ENCODE measurements at places on chromosomes 5 and 9.
A peak's percentile ranks its signal among the peaks of the same experiment; 100 is the strongest.

GRCh38 chr5:74153255-74153790, 487.2 kb downstream of the ENC1 start:
- DNase-seq: no peak

DNA sequence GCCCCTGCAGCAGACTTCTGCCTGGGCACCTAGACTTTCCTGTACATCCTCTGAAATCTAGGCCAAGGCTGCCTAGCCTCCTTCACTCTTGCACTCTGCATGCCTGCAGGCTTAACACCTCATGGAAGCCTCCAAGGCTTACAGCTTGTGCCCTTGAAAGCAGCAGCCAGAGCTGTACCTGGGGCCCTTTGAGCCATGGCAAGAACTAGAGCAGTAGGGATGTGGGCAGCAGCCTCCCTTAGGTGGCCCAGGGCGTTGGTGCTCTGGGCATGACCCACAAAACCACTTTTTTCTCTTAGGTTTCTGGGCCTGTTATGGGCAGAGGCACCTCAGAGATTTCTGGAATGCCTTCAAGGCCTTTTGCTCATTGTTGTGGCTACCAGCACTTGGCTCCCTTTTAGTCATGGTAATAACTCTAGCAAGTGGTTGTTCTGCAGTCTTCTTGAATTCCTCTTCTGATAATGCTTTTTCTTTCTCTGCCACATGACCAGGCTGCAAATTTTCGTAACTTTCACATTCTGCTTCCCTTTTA, 606.2 kb downstream of the TLE4 start:
- DNase-seq: peak; percentile 3

GRCh38 chr5:151406322-151406947, 41.0 kb upstream of the SLC36A1 start:
- no peak for DNase-seq

- no peak for DNase-seq
Observed at GRCh38 chr9:72480921-72481320, 40.5 kb upstream of the TMC1 start.

GRCh38 chr9:18255747-18256146, 218.2 kb upstream of the ADAMTSL1 start:
- no peak for DNase-seq

GRCh38 chr5:32645246-32645645, 59.9 kb downstream of the SUB1 start:
- DNase-seq: no peak

GRCh38 chr5:61612431-61612830, 280.4 kb downstream of the ZSWIM6 start:
- DNase-seq: no peak

DNA sequence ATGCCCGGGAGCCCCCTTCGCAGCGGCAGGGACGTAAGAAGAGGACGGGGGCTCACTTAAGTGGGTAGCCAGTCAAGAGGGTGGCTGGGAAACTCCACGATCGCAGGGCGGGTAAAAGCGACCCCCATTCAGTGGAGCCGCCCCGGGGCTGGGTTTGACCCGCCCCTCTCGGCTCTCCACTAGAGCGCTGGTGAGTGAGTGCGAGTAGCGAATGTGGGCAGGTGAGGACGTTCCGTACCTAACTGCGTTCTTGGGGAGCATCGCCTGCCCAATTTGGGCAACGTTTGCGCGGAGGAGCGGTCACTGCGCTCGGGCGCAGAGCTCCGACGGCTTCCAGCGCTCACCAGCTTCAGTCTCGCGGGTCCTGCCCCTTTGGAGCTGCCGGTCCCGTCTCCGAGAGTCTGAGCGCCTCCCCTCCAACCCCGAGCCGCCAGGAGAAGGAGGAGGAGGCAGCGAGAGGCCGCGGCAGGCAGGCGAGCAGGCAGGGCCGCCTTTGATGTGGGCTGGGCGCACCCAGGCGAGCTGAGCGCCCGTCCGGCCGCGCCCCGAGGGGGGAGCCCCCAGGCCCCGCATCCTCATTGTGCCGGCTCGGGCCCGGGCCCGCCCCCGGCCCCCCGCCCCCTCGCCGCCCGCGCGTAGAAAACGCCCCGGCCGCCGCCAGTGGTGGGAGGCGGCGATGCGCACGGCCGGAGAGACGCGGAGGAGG, at the start of gene FGF18:
Gene FGF18, plus strand, starts transcription at position 666 of the 706 bp plus-strand sequence. CDS start 553 bp downstream, outside the sequence.
- DNase-seq: peak; percentile 98

DNA sequence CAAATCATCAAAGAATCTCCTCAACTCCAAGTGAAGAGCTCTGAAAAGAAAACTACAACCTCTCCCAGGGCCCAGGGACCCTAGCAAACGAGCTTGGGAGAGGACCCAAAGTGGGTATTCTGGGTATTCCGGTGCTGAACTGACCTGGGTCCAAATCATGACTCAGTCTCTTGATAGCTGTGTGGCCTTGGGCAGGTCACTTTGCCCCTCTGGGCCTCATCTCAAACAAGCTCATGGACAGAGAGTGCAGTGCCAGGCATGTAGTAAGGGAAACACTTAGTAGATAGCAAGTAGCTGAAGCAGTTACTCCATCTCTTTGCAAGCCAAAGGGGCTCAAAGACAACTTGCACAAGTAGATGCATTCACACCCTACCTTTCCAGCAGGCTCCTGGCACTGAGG, 12.4 kb downstream of the ACSL6 start:
- no peak for DNase-seq

- no peak for DNase-seq
Observed at GRCh38 chr5:132887283-132887682, 13.8 kb downstream of the LEAP2 start.

- DNase-seq: no peak
Observed at GRCh38 chr5:43099640-43100039, 21.1 kb upstream of the ZNF131 start.

DNA sequence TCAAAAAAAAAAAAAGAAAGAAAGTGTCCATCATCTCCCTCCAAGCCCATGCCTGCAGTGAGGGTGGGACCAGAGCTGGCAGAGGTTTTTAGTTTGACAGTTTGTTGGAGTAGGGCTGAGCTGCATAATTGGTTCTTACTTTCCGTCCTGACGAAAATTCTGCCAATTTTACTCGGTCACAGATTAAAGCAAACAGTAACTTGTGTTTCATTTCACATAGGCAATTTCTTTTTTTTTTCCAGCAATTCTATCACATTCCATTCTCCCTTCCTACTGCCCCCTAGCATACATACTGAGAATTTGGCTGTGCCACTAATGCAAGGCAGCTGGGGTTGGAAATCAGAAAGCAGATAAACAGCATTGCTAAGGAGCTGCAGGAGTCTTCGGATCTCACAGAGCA, 132.4 kb downstream of the FRMD3 start:
- DNase-seq: no peak

DNA sequence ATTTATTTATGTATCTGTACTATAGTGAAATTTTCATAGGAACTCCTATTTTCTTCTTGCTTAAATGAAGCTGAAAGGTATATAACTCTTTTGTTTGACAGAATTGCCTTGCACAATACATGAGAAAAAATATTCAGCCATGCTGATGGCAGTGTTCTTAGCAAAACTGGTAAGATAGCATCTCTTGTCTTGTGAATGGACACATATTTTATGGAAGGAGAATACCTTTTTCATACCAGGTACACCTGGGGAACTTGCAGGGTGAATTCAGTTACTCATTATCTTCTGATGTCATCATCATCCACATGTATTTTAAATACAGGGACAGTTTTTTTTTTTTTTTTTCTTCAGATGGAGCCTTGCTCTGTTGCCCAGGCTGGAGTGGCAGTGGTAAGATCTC, 49.4 kb downstream of the MAMDC2 start:
- DNase-seq: no peak

- DNase-seq: no peak
Observed at GRCh38 chr5:150304481-150305081, 1.9 kb upstream of the ARSI start.

GRCh38 chr9:118455259-118455658, 751.1 kb downstream of the TLR4 start:
- DNase-seq: no peak

GRCh38 chr5:65034813-65035209, 266.1 kb downstream of the CWC27 start:
- DNase-seq: no peak

GRCh38 chr5:158013939-158014338, 155.0 kb upstream of the CLINT1 start:
- DNase-seq: peak; percentile 33

GRCh38 chr5:177302354-177303110, 987 bp downstream of the RAB24 start:
- no peak for DNase-seq

DNA sequence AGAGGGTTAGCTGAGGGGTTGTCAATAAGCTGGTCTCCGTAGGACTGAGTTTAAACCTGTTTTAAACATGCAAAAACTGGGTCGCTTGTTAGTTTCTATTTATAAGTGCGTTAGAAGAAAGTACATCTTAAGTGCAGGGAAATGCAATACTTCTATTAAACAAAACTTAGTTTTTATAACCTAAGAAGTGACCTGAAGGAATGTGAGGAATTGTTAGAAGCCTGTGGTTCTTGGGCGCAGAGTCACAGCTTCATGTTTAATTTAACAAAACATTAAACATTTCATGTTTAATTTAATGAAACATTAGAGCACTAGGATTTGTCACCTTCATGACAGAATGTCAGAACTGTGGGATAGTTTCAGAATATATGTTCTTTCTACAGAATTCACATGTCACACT, 469.2 kb upstream of the WWC1 start:
- DNase-seq: no peak

DNA sequence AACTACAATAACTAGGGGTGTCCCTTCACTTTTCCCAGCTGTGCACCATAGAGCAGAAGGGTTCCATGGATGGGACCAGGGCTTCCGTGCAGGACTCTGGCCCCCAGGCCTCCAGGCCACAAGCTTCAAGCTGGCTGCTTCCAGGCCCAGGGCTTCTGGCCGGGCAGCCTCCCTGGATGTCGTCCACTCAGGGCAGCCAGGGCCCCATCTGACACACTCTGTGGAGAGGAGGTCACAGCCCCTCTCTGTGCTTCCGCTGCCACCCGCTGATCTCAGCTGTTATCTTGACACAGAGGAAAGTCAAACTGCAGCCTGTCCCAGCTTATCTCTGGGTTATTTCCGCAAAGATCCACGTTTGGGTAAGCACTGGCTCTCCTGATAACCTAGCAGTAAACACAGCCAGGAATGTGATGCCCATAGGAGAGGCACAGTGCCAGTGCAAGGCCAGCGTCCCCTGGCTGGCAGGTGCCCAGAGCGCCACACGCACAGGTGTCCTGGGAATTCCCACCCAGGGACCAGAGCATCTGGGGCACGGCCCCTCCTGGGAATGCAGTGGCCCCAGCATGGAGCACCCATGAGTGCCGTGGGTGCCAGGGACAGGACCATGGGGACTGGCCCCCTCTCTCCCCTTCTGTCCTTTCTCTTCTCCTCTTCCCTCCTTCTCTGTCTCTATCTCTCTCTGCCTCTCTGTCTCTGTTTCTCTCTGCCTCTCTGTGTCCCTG, 15.6 kb upstream of the SLC6A19 start:
- DNase-seq: no peak

GRCh38 chr5:133792655-133793054, 175.8 kb downstream of the C5orf15 start:
- no peak for DNase-seq

DNA sequence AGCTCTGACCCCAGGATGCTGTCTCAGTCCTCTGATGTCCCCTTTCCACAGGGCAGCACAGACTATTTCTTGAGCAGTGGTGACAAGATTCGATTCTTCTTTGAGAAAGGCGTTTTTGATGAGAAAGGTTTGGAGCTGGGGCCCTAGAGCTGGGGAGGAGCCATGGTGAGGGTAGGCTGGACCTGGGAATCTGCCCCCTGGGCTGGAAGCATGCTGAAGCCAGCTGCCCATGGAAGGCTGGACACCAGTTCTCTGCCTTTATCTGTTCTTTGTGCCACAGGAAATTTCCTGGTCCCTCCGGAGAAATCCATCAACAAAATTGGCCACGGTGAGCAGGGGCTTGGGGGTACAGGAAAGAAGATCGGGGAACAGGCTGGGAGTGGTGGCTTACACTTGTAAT, 12.9 kb downstream of the PHYHD1 start:
- no peak for DNase-seq

DNA sequence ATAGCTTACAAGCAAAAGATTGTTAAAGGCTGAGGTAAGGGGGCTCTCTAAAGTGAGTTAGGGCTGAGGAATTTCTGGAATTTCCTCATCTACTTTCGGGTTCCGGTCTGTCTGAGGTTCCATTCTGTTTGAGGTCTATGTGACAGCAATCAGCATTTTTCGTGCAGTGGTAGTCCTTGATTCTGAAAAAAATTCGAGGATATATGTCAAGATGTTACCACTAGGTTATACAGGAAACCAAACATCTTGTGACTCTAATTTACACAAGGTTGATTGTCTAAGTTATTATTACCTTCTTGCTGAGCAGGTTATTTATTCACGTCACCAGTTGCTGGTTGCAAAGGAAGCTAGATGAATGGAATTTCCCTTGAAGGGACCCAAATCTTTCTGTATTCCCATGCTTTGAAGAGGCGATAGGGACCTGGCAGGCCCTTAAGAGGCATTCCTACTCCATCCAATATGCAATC, 35.2 kb downstream of the RLN2 start:
- DNase-seq: peak; percentile 94

GRCh38 chr5:33696411-33696810, 195.4 kb downstream of the ADAMTS12 start:
- DNase-seq: no peak

GRCh38 chr5:139474890-139475791, 4.3 kb downstream of the SMIM33 start:
- DNase-seq: peak; percentile 78
